ENCODE measurements at places on chromosomes 2 and 18. TPM values are rescaled to one million over a fixed set of nuclear protein-coding genes. Genes with fewer than 3 reads are reported as not detected.

DNA sequence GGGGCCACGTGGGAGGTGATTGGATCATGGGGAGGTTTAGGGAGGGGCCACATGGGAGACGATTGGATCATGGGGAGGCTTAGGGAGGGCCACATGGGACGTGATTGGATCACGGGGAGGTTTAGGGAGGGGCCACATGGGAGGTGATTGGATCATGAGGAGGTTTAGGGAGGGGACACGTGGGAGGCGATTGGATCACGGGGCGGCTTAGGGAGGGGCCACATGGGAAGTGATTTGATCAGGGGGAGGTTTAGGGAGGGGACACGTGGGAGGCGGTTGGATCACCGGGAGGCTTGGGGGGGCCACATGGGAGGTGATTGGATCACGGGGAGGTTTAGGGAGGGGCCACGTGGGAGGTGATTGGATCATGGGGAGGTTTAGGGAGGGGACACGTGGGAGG lies 22.5 kb upstream of the SALL3 start:
- no peaks in the 10 kb centered on the region for H3K36me3 ChIP-seq
- H3K4me1 ChIP-seq: no peaks in the 10 kb centered on the region
- no peak overlapping the region for H3K27ac ChIP-seq
- H3K4me3 ChIP-seq: no peak overlapping the region

GRCh38 chr2:166334805-166335204 lies 40.9 kb downstream of the SCN9A start:
- no peaks in the 10 kb centered on the region for H3K36me3 ChIP-seq
- H3K4me3 ChIP-seq: no peak overlapping the region
- no peaks in the 10 kb centered on the region for H3K27me3 ChIP-seq
- no peaks in the 10 kb centered on the region for H3K4me1 ChIP-seq
- H3K27ac ChIP-seq: no peak overlapping the region

The MPHOSPH10 gene
- 28.3 TPM for total RNA-seq

GRCh38 chr2:201267278-201268030 lies 7.1 kb downstream of the CASP8 start:
- H3K27ac ChIP-seq: peak overlapping the region; percentile 53
- peaks cover 64% of the 10 kb centered on the region for H3K36me3 ChIP-seq
- H3K4me3 ChIP-seq: peak overlapping the region; percentile 78

The CCBE1 gene
- not detected for total RNA-seq

The PXDN gene
- total RNA-seq: 0.79 TPM

Measured in CD4-positive, CD25-positive, alpha-beta regulatory T cell (primary cell).